ENCODE measurements at places on chromosomes 7 and 10.
A peak's percentile ranks its signal among the peaks of the same experiment; 100 is the strongest.

DNA sequence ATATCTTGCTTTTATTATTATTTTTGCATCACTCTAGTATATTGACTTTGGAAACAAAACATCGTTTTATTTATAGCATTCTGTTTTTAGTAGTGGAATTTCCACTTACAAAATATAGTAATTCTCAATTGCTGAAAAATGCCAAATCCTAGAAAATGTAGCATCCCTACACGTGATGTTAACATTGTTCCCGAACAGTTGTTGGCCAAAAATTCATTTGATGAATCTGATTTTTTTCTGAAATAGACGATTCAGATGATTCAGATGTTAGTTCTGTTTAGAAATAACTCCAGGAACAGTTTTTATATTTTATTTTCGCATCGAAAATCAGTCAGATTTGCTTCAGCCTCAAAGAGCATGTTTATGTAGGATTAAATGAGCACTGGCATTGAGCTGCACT is 122.4 kb downstream of the GFRA1 start:
- DNase-seq = no peak

- DNase-seq = no peak
Measured at GRCh38 chr7:16742547-16742946, 11.0 kb upstream of the TSPAN13 start.

GRCh38 chr7:82705517-82706260 is 262.1 kb upstream of the CACNA2D1 start:
- no peak for DNase-seq

GRCh38 chr7:22205631-22206030 is 151.3 kb downstream of the RAPGEF5 start:
- no peak for DNase-seq

GRCh38 chr7:140327261-140327661 is 71.1 kb downstream of the SLC37A3 start:
- no peak for DNase-seq

DNA sequence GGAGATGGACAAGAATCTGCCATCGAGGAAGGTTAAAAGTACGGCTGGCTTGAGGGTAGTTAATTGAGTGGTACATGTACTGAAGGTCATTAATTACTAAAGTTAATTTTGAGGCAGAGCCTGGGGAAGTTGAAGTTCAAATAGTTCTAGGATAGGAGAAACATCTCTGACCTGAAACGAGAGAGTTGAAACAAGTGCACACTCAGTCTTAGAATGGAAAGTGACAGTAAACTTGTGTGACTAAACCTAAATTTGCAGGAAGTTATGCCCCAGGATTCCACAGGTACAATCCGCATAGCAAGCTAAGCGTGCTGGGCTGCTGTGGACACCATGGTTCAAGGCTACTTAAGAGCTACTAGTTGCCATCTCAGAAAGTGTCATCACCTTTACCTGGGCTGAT is 209.9 kb downstream of the CHCHD3 start:
- no peak for DNase-seq

- peak; percentile 61 for DNase-seq
Measured at GRCh38 chr7:155069992-155070751, at the start of gene HTR5A. Gene HTR5A (plus strand): TSS chr7:155070324. CDS start chr7:155070900, 576 bp downstream.

DNA sequence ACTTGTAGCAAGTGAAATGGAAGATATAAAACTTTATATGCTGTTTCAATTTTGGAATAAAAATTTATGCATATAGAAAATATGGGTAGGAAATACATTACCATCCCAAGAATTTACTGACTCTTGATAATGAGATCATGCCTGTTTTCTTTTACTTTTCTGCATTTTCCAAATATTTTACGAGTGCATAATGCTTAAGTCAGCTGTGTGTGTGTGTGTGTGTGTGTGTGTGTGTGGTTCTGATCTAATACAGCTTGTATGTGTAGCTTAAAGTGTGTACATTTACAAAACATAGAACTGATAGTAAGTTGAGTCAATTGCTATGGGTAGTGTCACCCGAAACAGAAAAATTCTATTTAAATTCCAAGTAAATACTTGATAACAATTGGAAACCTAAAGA is 315.9 kb upstream of the LRRN3 start:
- no peak for DNase-seq

DNA sequence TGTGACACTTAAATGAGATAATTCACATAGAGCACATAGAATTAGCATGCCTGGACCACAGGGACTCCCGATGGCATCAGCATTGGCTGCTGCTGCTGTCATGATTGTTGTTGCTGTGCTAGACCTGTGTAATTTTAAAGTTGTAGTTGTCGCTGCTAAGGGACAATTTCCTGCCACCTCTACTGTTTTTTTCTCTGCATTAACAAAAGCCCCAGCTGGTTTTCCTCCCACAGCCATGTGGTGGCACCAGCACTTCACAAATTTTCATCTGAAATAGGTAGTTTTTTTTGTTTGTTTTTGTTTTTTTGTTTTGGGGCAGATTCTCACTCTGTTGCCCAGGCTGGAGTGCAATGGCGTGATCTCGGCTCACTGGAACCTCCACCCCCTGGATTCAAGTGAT is 25.4 kb upstream of the PRXL2A start:
- peak; percentile 38 for DNase-seq

- DNase-seq = no peak
Measured at GRCh38 chr10:75957314-75958120, 526.1 kb downstream of the LRMDA start.

- no peak for DNase-seq
Measured at GRCh38 chr7:87354749-87355148, 9.3 kb downstream of the CROT start.

DNA sequence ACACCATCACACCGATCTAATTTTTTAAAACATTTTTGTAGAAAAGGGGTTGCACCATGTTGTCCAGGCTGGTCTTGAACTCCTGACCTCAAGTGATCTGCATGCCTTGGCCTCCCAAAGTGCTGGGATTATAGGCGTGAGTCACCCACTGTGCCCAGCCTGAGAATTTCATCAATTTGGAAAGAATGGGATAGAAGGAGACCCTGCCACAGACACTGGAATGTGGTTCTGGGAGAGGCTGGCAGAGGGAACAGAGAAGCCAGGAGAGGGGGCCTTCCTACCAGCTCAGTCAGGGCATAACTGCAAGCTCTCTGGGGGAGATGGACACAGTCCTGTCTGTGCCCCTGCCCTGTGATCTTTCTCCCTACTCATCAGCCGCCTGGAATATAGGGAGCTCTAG is 42.1 kb upstream of the MKRN1 start:
- no peak for DNase-seq

- no peak for DNase-seq
Measured at GRCh38 chr10:14282276-14282675, 48.4 kb downstream of the FRMD4A start.

- DNase-seq = no peak
Measured at GRCh38 chr7:133861876-133862275, 265.3 kb upstream of the LRGUK start.

GRCh38 chr7:86644282-86645224 is 844 bp downstream of the GRM3 start:
- peak; percentile 38 for DNase-seq

GRCh38 chr10:92790440-92790839 is 57.9 kb upstream of the EXOC6 start:
- DNase-seq = no peak

- DNase-seq = no peak
Measured at GRCh38 chr7:72785166-72785955, 42.6 kb downstream of the TYW1B start.

Data from glutamatergic neuron (in vitro differentiated cells).